Dorsolateral prefrontal cortex (tissue), 122 donors: ENCODE measurements at places on chromosomes 12 and 14.
A peak's percentile ranks its signal among the peaks of the same experiment; 100 is the strongest.

- peak; percentile 4 for DNase-seq
Measured at GRCh38 chr14:104283197-104284106, 145.1 kb downstream of the KIF26A start.

- no peak for DNase-seq
Measured at GRCh38 chr14:50828721-50829488, 2.1 kb downstream of the NIN start.

DNA sequence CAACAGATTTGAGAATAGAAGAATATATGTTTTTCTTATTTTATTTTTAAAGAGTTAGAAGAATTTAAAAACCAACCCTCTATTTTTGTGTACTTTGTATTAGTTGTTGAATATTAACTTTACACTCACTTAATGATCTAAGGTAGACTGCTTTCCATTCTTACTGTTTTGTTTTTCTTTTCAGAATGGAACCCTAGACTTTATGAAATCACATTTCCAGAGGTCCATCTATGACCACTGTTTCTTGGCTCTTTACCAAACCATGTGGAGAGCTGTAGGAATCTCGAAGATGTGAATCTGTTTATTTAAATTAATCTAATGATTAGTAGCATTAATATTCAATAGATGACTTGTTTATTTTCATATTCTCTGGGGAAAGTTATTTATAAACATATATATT lies 7.2 kb upstream of the PIK3C2G start:
- DNase-seq, result no peak

DNA sequence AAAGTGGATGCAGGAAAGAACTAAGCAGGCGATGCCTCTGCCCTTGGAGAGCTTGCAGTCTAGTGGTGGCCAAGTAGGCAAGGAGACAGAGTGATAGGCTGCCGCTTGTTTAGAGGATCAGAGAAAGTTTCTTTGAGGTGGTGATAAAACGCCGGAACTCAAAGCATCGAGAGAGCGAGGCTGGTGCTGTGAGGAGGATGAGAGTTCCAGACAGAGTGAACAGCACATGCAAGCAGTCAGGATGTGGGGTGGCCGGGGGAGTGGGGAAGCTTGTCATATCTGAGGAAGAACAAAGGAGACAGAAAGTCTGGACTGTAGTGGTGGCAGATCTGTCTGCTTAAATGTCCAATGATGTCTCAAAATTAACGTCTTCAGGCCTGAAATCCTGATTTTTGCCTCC lies 319.7 kb downstream of the SNAPC1 start:
- no peak for DNase-seq

- DNase-seq, result no peak
Measured at GRCh38 chr14:42140001-42140400, 533.3 kb downstream of the LRFN5 start.

DNA sequence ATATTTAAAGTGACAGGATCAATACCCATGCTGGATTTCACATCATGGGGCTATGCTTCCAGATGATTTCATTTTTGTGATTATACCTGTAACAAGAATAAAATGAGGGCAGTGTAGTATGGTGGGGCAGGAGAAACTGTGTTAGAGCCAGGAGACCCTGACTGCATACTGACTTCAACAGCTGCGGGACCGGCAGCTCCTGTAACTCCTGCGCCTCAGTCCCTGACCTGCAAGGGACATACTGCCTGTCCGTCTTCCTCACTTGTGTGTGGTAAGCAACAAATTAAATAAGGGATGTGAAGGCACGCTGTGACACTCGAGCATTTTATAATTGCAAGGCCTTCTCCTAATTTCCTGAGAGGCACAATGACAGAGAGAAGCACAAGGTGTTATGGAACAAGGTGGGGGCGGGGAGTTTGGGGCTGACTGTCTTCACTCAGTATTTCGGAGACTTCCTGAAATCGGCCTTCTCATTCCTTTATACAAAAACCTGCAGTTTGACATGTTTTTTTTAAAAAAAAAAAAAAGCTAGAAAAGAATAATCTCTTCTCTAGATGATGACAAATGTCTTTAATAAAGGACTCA lies 164.2 kb downstream of the TTC7B start:
- no peak for DNase-seq

DNA sequence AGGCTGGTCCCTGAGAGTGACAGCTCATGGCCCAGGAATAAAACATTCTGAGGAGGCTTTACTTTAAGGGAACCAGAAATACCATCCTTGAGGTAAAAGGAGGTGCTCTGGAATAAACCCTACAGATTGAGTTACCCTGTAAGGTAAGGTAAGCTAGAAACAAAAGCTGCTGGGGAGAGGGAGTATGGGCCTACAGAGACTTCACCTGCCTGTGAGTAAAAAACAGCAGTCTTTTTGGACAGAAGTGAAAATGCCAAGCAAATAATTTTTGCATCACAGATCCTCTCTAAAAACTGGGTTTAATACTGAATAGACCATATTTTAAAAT lies 41.2 kb downstream of the CORO1C start:
- no peak for DNase-seq

DNA sequence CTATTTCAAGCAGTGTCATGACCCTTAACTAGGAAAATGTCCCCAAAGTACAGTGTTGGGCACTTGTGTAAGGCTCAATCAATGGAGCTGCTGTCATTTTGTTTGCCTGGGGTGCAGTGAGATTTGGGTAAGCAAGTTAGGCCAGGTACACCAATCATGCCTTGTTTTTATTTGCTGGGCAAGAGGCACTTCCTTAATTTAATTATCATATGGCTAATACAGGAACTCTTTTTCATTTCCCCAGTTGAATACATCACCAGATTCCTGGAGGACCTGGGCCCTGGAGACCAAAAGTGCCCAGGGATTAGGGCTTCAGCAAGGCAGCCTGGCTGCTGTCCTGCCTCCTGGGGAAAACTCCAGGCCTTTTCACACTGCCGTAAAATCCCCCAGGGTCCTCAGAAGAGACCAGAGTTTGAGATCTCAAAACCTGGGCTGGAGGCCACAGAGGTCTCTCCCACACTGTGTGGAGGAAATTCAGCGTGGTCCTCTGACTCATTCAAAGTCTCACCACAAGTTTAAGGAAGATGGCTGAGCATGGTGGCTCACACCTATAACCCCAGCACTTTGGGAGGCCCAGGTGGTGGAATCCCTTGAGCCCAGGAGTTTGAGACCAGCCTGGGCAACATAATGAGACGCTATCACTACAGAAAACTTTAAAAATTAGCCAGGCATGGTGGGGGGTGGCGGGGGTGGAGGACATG lies 28.4 kb upstream of the FOXN3 start:
- DNase-seq, result no peak

- no peak for DNase-seq
Measured at GRCh38 chr12:81080431-81080983, 2.6 kb downstream of the ACSS3 start.

GRCh38 chr12:5165296-5165970 lies 121.8 kb downstream of the KCNA5 start:
- no peak for DNase-seq

DNA sequence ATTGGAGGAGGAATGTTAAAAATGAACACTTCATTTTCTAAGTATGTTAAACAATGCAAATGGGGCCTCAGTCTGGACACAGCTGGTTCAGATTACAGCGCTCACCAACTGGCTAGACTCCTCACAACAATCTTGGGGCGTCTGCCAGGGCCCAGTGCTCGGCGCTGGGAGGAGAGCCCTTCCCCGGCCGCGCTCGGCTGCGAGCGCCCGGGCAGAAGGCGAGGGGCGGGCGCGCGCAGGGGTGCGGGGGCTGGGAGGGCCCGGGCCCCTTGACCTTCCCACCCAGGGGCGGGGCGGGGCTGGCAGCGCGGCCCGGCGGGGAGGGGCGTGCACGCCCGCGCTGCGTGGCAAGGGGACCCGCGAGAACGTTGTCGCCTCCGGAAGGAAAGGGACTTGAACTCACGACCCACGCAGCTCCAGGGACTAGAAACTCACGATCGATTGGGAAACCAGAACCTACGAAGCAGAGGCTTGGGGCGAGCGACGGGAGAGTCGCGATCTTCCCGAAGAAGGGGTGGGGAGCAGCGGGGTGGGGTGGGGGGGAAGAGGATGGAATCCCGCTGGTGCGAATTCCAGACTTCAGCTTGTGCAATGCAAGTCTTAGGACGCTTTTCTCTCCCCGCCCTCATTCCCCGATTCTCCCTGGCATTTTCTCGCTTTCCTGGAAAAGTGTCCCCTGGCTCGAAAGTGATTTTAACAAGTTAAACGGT lies at the start of gene FBLN5:
TSS of gene FBLN5 (minus strand) at position 220 of the 710 bp plus-strand sequence. CDS start 465 bp downstream, outside the sequence.
- no peak for DNase-seq

DNA sequence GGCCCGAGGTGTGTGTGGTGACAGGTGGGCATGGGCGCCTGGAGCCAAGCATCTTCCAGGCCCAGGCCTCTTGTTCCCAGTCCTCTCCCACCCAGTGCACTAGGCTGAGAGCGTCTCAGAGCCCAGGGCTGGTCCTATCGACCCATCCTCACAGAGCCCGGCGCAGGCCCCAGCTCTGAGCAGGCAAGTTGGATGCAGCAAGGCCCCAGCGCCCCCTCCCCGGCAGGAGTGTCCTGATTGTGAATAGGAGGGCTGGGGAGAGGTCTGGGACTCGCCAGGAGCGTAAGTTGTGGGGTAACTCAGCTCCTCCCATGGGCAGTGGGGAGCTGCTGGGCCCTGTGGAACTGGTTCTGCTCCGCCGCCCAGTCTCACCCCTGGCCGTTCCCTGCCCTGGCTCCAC lies 26.3 kb downstream of the CALM1 start:
- no peak for DNase-seq

DNA sequence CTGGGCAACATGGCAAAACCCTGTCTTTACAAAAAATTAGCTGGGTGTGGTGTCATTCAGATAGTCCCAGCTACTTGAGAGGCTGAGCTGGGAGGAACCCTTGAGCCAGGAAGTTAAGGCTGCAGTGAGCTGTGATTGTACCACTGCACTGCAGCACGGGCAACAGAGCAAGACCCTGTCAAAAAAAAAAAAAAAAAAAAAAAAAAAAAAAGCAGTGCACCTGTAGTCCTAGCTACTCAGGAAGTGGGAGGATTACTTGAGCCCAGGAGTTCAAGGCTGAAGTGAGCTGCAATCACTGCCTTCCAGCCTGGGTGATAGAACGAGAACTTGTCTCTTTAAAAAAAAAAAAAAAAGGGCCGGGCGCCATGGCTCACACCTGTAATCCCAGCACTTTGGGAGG lies 5.6 kb downstream of the REM2 start:
- DNase-seq, result no peak

DNA sequence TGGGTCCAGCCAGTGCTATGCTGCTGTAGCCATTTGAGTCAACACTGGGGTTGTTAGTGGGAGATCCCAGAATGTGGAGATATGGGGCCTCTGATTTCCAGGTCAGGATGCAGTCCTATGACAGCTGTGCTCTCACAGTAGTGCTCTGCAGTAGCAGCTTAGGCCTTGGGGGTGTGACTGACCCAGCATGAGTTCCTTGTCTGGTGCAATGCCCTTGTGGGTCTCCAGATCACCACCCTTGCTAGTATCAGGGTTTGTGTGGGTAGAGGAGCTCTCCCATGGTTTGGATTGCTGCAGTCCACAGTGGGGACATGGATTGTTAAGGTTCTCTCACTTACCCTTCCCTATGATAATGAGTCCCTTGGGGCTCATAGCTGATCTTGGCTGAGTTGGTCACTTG lies 113.7 kb downstream of the RAD51B start:
- no peak for DNase-seq

DNA sequence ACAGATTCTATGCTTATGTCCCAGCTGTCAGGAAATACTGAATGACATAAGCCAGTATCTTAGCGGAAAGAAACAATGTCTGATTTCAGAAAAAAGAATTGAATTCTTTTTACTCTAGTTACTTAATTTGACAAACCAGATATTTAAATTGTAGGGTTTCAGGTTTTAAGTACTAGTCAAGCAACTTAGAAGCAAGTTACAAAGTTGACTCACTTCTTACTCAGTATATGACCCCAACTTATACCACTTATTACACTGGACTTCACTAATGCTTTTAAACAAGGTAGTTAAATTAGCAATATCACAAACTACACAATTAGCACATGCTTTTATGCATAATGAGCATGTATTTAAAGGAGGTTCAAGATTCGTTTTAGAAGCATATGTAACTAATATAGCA lies 7.1 kb downstream of the GMFB start:
- no peak for DNase-seq

DNA sequence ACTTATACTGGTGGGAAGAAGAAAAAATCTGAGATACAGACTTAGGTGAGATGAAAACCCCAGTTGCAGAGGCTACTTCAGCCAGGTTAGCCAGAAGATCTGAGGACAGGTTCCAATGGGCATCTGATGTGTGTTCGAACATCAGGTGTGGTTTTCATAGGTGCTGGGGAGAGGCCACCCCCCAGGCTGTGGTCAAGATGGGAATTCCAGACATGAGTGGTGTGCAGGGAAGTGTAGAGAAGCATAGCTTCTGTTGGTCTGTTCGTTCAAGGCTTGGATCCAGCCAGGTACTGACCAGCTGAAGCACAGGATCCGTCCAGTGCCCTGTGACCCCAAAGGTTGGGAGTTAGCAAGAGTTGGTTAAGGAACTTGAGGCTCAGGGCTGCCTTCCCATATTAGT lies 85.5 kb downstream of the SSPN start:
- DNase-seq, result no peak

GRCh38 chr14:102891556-102891955 lies 30.9 kb upstream of the AMN start:
- DNase-seq, result no peak

DNA sequence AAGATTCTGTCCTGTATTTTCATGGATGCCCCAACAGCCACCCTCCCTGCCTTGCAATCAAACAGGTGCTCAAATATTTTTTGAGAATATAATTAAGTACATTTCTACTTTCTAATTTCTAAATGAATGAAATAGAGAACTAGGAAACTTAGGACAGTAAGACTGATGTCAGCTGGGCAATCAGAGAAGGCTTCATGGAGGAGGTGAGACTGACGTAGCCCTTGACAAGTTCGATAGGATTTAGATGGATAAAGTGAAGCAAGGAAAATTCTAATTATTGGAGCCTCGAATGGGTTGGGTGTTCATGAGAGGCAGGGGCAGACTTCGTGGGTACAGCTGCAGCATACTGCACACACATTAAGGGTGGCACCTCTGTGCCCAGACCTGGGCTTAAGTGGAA lies 36.0 kb downstream of the NINJ2 start:
- DNase-seq, result no peak
